ENCODE measurements at places on chromosomes 7 and 10. TPM values are rescaled to one million over a fixed set of nuclear protein-coding genes. Genes with fewer than 3 reads are reported as not detected.
A peak's percentile ranks its signal among the peaks of the same experiment; 100 is the strongest.

CLEC2L gene
- not detected for total RNA-seq

GRCh38 chr10:70555371-70555770 lies 47.2 kb downstream of the PRF1 start:
- H3K27me3 ChIP-seq: no peaks in the 10 kb centered on the region
- DNase-seq: no peak
- no peak overlapping the region for H3K27ac ChIP-seq

GRCh38 chr7:137772748-137773147 lies 74.0 kb downstream of the DGKI start:
- H3K27ac ChIP-seq: no peak overlapping the region
- H3K4me3 ChIP-seq: no peak overlapping the region
- no peaks in the 10 kb centered on the region for H3K27me3 ChIP-seq

- H3K27ac ChIP-seq: peak overlapping the region; percentile 64
- H3K4me3 ChIP-seq: no peak overlapping the region
- H3K36me3 ChIP-seq: no peaks in the 10 kb centered on the region
- H3K4me1 ChIP-seq: peaks cover 50% of the 10 kb centered on the region
- H3K27me3 ChIP-seq: no peaks in the 10 kb centered on the region
These were observed 9.8 kb downstream of the CREB3L2 start for GRCh38 chr7:137992104-137992549.

TLX1 gene
- not detected for total RNA-seq

MBLAC1 gene
- 2.9 TPM for total RNA-seq

STK32C gene
- 5.1 TPM for total RNA-seq

OR2A42 gene
- not detected for total RNA-seq

Measured in lung (tissue), 17 donors.